Endothelial cell (in vitro differentiated cells): ENCODE measurements at places on chromosomes 13 and 19.

DNA sequence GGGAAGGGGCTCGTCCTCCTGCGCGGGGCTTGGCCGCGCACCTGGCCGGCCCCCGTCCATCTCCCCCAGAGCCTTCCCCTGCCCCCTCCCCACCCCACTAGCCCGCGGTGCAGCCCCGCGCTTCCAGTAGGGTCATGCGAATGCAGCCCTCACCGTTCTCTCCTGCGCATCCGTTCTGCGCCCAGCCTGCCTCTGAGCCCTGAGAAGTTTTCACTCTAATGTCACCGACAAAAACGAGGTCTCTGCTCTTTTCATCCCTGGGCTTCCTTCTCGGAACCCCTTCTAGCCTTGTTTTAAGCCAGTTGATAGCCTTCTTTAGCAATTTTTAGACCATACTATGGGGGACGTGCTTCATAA lies 97.4 kb downstream of the ATP8A2 start:
- no peaks in the 10 kb centered on the region for H3K36me3 ChIP-seq
- H3K27me3 ChIP-seq, result peaks cover 9% of the 10 kb centered on the region
- H3K4me1 ChIP-seq, result peaks cover 3% of the 10 kb centered on the region
- DNase-seq, result no peak
- no peak overlapping the region for H3K27ac ChIP-seq

DNA sequence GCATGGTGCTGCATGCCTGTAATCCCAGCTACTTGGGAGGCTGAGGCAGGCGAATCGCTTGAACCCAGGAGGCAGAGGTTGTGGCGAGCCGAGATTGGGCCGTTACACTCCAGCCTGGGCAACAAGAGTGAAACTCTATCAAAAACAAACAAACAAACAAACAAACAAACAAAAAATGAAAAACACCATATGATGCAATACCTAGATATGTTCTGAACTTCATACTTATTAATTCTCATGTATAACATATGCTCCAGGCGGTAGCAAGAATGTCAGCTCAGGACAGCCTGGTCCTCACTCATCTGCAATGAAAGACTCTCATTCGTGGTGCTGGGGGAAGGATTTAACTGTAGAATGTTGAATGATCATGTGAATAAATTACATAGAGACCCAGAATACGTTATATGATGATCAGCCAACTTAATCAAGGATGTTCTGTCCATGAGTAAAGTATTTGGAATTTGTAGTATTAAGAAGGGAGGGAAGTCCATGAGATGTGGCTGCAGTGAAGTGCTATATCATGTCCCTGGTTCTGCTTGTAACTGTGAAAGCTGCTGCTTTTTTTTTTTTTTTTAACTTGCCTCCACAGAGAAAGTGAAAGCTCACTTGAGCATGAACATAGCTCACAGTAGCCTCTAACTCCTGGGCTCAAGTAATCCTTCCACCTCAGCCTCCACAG lies 206.8 kb downstream of the UQCRFS1 start:
- no peak overlapping the region for H3K27ac ChIP-seq
- H3K4me3 ChIP-seq, result no peak overlapping the region
- no peaks in the 10 kb centered on the region for H3K4me1 ChIP-seq
- no peaks in the 10 kb centered on the region for H3K36me3 ChIP-seq

DNA sequence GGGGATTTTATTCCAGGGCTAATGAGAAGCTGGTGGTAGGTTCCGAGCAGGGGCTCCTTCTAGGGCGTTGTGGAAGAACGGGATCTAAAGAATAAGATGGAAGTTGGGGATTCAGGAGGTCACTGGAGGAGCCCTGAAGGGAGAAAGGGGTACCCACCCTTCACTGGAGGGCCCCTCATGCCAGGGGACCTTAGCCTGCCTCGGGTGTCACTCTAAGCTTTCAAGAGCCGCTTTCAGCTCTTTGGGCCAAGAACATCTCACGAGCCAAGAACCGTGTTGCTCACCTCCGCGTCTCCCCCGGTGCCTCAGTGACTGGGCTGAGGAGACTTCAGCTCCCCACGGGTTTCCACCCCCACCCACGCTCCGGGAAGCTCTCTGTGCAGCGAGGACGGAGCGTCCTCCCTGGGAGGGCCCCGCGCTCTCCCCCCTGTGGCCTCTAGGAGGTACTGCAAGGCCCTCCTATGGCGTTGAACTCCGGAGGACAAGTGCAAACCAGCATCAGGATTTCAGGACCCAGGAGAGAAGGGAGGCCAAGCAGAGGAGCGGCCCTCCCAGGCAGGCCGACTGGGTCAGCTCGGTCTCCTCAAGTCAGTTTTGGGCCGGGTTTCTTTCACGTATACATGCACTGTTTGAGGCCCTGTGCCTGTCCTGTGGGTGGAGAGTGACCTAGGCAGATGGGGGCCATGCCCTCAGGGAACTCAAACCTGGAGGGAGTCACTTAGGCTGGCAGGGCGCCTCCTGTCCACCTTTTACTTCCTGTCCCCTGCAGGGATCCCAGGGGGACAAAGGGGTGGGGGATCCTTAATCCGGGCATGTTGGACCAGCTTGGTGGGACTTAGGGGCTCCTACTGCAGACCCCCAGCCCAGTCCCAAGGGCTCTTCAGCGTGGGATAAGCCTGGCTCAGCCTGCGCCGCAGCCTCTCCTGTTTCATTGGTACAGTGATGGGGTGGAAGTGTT lies 5.1 kb upstream of the KRTDAP start:
- H3K4me3 ChIP-seq, result no peak overlapping the region
- no peaks in the 10 kb centered on the region for H3K27me3 ChIP-seq
- H3K36me3 ChIP-seq, result peaks cover 4% of the 10 kb centered on the region
- H3K27ac ChIP-seq, result no peak overlapping the region
- no peaks in the 10 kb centered on the region for H3K4me1 ChIP-seq

DNA sequence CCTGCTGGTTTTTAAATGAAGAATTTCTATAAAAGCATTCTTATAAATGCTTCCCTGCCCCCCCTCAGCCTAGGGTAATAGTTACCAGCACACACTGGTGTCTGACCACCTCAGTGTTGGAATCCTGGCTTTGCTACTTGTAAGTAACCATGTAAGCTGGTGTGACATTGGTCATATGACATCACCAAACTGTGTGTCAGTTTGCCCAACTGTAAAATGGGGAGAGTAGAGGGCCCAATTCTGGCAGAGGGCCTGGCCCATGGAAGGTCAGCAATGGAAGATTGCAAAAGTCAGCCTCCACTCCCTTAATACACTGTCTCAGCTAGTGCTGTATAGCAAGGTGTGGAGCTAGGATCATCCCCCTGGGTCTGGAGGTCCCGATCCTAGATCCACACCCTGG lies 31.6 kb downstream of the ACSBG2 start:
- H3K27ac ChIP-seq, result no peak overlapping the region
- no peaks in the 10 kb centered on the region for H3K36me3 ChIP-seq
- no peak for DNase-seq

DNA sequence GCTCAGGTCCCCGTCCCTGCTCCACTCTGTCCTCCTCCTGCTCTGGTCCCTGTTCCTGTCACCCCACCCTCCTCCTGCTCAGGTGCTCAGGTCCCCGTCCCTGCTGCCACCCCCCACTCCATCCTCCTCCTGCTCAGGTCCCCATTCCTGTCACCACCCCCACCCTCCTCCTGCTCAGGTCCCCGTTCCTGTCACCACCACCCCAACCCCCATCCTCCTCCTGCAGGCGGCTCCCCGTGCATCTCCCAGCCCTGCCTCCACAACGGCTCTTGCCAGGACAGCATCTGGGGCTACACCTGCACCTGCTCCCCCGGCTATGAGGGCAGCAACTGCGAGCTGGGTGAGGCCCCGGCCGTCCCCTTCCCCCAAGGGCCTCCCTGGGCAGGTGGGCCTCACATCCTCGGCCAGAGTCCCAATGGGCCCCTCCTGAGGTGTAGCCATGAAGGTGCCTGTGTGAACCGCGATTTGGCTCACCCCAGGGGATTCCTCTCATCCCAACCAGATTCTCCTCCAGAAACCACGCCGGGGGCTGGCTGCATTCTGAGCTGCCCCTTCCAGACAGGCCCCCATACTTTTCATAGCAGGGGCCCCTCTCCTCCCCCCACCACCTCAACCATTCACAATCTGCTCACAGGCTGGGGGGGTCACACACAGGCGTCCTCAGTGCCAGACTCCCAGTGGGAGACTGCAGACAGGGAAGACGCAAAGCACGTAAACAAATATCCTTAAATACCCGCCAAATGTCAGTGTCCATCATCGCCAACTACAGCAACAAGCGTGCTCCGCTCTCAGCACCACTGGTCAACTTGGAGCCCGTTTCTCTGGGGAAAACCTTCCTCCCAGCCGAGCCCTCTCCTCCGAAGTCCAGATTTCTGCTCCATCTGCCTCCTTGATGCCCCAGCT lies 4.6 kb downstream of the PROZ start:
- peak overlapping the region; percentile 65 for H3K4me3 ChIP-seq
- peaks cover 10% of the 10 kb centered on the region for H3K4me1 ChIP-seq
- peaks cover 3% of the 10 kb centered on the region for H3K36me3 ChIP-seq
- no peak for DNase-seq
- H3K27ac ChIP-seq, result no peak overlapping the region
- H3K27me3 ChIP-seq, result peaks cover 14% of the 10 kb centered on the region

DNA sequence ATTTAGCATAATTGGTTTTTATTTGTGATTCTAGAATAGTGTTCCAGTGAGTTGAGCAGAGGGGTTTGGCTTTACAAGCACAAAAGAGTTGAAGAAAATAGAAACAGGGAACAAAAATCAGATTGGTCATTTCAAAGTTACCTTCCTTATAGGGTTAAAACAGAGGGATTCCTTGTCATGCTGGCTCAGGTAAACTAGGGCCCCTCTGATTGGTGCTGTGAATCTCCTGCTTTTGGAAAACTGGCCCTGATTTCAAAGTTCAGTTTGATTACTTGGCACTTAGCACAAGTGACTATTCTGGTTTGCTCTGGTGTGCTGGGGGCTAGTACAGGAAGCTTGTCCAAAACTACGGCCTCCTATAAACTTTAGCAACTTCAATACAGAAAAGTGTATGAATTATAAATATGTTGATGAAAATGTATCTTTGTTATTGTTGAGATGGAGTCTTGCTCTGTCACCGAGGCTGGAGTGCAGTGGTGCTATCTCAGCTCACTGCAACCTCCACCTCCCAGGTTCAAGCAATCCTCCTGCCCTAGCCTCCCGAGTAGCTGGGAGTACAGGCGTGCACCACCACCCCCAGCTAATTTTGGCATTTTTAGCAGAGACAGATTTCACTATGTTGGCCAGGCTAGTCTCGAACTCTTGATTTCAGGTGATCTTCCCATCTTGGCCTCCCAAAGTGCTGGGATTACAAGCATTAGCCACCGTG lies 1.9 kb upstream of the MRPS31 start:
- peaks cover 2% of the 10 kb centered on the region for H3K27me3 ChIP-seq
- no peaks in the 10 kb centered on the region for H3K36me3 ChIP-seq
- DNase-seq, result no peak
